ENCODE measurements at places on chromosomes 4 and X.

DNA sequence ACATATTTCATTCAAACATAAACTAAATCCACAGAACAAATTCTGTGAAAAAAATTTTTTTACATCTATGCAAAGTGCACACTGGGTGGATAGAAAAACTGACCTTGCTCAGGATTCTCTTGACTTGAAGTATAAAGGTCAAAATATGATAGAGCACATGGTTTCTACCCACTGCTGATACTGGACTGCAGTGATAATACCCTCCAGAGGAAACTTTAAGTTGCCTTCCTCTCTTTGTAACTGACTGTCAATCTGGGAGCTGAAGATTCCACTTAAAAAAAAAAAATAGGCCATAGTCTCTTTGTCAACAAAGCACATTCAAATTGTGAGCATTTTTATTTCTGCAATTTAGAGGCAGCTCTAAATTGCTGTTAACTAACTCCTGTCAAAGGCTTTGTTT is 3.2 kb upstream of the AMMECR1 start:
- H3K36me3 ChIP-seq = no peaks in the 10 kb centered on the region
- no peak overlapping the region for H3K4me3 ChIP-seq
- no peak overlapping the region for H3K27ac ChIP-seq
- H3K4me1 ChIP-seq = no peaks in the 10 kb centered on the region

- H3K27ac ChIP-seq = no peak overlapping the region
- DNase-seq = no peak
- no peaks in the 10 kb centered on the region for H3K36me3 ChIP-seq
- no peak overlapping the region for H3K4me3 ChIP-seq
- H3K27me3 ChIP-seq = no peaks in the 10 kb centered on the region
These were observed 5.6 kb upstream of the KLHL2 start for GRCh38 chr4:165201806-165202205.

DNA sequence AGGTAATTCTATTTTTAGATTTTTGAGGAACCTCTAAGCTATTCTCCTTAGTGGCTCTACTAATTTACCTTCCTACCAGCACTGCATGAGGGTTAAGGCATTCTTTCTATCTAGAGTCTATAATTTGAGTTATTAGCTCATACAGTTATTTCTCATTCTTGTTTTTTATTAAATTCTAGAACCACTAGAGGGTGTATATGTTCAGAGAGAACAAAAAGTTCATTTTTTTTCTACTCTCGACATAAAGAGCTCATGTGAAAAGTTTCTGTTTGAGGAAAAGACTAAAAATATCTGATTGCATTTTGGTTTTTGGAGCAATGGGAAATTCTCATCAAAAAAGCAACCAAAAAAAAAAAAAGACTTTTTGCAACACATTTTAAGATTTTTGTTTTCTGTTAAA is 57.0 kb upstream of the LRAT start:
- no peak overlapping the region for H3K27ac ChIP-seq
- H3K27me3 ChIP-seq = no peaks in the 10 kb centered on the region
- DNase-seq = no peak
- H3K36me3 ChIP-seq = no peaks in the 10 kb centered on the region
- H3K4me3 ChIP-seq = no peak overlapping the region
- no peaks in the 10 kb centered on the region for H3K4me1 ChIP-seq

GRCh38 chr4:139214039-139214534 is 37.1 kb upstream of the ELF2 start:
- no peaks in the 10 kb centered on the region for H3K4me1 ChIP-seq
- H3K27ac ChIP-seq = no peak overlapping the region
- no peaks in the 10 kb centered on the region for H3K36me3 ChIP-seq
- DNase-seq = no peak
- no peak overlapping the region for H3K4me3 ChIP-seq
- H3K27me3 ChIP-seq = no peaks in the 10 kb centered on the region

- no peak overlapping the region for H3K27ac ChIP-seq
- H3K4me1 ChIP-seq = peaks cover 4% of the 10 kb centered on the region
- H3K4me3 ChIP-seq = no peak overlapping the region
- H3K36me3 ChIP-seq = peaks cover 6% of the 10 kb centered on the region
- no peaks in the 10 kb centered on the region for H3K27me3 ChIP-seq
- no peak for DNase-seq
These were observed 17.1 kb downstream of the RNF4 start for GRCh38 chr4:2485956-2486355.

All from lung (tissue), 17 donors.